Dermis microvascular lymphatic vessel endothelial cell (primary cell): ENCODE measurements at places on chromosomes 3 and 15. TPM values are rescaled to one million over a fixed set of nuclear protein-coding genes. Genes with fewer than 3 reads are reported as not detected.

DNA sequence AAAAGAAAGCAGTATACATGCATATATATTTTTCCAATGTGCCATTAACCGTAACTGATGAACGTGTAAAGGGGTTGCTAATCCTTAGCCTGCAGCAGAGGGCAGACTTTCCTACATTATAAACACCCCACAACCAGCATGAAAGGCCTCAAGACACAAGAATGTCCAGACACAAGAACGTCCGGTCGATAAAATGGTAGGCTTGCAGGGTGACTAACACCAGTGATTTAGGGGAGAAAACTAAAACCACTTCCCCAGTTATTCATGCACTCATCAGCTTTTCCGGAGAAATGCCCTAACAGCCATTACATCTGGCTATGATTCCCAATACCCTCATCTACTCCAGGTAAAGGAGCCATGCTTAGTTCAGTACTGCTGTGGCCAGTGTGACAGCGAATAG, 57.4 kb downstream of the LRTM1 start:
- no peak for DNase-seq

DNA sequence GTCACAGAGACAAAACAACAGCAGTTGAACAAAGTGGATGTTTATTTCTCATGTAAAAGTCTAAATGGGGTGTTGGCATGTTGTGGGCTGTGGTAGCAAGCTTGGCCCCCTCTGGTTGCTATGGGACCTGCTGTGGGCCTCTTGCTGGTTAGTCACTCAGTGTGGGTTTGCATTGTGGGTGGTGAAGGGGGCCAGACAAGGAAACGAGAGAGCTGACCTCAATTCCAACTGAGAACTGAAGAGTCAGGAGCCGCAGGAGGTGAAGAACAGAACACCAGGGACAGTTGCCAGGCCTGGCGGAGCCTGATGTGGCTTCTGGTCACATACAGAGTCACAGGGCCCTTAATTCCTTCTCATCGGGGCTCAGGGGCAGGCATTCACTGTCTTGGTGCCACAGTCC, 1.9 kb upstream of the ADPGK start:
- no peak for DNase-seq

DNA sequence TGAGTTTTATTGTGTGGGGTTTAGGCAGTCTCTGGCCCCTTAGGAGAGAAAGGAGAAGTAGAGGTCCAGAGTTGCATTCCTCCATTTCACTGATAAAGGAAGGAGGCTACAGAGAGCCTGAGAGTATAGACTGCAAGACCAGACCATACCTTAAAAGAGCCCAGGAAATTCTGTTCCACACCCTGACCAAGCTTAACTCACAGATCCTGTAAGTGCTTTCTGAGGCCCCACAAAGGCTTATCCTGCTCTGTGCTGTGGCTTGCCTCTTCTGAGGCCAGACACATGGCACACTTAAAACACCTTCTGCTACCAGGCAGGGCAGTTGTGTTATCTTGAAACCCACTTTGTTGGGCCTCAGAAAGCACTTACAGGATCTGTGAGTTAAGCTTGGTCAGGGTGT, 39.2 kb upstream of the LEKR1 start:
- DNase-seq: no peak

- peak; percentile 38 for DNase-seq
These were observed 77.5 kb upstream of the FBN1 start for GRCh38 chr15:48722764-48723661.

Gene IL17RC
- total RNA-seq: 16.9 and 25.3 TPM in 2 replicates

Gene UROC1
- not detected in 2 replicates for total RNA-seq

DNA sequence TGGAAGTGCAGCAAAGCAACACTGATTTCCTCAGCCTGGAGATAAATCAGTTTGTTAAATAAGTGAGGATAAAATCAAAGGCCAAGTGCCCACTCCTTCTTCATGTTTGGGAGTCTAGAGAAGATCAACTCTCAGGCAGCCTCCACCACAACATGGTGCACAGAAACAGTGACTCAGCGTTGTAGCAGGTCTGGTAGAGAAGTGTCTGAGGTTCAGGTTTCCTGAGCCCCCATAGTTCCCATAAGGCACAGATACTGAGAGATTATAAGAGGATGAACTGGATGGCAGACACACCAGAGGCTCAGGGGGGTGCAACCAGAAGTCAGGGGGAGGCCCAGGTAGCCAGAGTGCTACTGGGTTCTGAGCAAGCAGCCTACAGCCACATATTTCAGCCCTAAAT, 166.7 kb downstream of the FRMD5 start:
- DNase-seq: no peak

GRCh38 chr3:187504435-187504834, 136.2 kb downstream of the RTP4 start:
- DNase-seq: no peak

- no peak for DNase-seq
These were observed 3.1 kb downstream of the ACAA1 start for GRCh38 chr3:38133557-38134405.

- DNase-seq: no peak
These were observed 689.0 kb downstream of the NTRK3 start for GRCh38 chr15:87567406-87568030.

Gene CD96
- not detected in 2 replicates for total RNA-seq

DNA sequence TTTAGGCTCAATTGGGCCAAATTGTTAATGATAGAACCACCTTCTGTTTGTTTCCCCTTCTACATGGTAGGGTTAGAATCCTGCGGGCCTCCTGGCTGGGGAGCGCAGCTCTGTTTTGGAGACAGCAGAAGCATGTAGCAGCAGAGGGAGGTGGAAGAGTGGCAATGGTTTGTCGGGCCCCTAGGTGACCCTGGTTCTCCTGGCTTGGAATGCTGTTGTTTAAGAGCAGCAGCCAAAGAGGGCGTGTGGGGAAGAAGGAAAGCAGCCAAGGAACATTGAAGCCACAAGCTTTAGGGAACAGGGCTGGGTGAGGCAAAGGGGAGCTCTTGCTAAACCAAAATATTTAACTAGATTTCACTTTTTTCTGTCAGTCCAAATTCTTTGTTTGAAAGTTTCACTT, 213.7 kb upstream of the NR2E3 start:
- DNase-seq: no peak

Gene RYR3
- total RNA-seq: not detected in 2 replicates

GRCh38 chr15:41574158-41574557, 15.1 kb downstream of the TYRO3 start:
- DNase-seq: no peak

Gene PGBD4
- total RNA-seq: 0.64 and 1.1 TPM in 2 replicates

Gene TMED3
- total RNA-seq: 173 and 221 TPM in 2 replicates

GRCh38 chr3:196661400-196661799, 21.9 kb downstream of the NRROS start:
- no peak for DNase-seq

DNA sequence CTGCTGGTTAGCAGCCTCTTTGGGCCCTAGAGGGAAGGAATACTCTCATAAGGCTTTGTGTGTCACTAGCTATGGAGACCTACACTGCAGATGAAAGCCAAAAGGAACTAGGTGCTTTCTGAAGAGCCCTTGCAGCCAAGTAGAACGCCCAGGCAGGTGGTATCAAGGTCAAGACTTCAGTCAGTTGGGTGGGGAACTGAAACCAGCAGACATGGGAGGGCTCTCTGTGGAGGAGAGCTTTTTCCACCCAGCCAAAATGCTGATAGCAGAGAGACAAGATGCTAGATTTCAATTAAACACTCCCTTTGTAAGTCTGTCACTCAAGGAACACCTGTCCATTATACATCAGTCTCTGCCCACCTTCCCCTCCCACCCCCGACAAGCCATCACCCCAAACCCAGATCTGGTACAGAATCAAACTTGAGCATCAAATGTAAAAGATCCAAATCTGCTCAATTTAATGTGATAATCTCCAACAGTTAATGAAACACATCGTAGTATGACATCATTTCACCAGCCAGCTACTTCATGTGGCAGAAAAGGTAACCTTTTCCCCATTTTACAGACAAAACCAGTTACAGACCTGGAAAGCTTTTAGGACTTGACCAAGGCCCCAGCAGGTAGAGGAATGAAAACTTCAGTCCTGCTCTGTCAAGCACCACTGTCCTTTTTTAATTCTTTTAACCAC, 14.6 kb downstream of the MRPS25 start:
- DNase-seq: no peak

GRCh38 chr3:120203016-120203415, 82.0 kb downstream of the GPR156 start:
- peak; percentile 36 for DNase-seq

GRCh38 chr15:84725001-84725491, 9.1 kb upstream of the SEC11A start:
- no peak for DNase-seq

- no peak for DNase-seq
These were observed 8.1 kb downstream of the NKTR start for GRCh38 chr3:42608581-42608980.

GRCh38 chr15:72967397-72967796, 84.9 kb upstream of the NEO1 start:
- DNase-seq: no peak

DNA sequence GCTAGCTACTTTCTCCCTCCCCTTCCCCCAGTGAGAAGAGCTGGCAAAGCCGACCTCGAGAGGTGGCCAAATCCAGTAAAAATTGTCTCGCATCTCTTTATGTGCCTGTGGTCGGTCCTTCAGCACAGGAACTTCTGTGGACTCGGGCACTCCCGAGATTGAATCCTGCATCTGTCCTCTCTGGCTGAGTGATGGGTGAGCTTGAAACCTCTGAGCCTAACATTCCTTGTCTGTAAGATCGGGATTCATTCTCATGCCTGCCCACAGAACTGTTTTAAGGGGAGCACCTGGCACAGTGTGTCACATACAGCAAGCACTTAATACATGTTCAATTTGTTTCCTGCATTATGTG, 11.3 kb downstream of the CX3CR1 start:
- DNase-seq: no peak

Gene ECE2
- total RNA-seq: not detected in 2 replicates

Gene CMTM6
- total RNA-seq: 98.6 and 104 TPM in 2 replicates

DNA sequence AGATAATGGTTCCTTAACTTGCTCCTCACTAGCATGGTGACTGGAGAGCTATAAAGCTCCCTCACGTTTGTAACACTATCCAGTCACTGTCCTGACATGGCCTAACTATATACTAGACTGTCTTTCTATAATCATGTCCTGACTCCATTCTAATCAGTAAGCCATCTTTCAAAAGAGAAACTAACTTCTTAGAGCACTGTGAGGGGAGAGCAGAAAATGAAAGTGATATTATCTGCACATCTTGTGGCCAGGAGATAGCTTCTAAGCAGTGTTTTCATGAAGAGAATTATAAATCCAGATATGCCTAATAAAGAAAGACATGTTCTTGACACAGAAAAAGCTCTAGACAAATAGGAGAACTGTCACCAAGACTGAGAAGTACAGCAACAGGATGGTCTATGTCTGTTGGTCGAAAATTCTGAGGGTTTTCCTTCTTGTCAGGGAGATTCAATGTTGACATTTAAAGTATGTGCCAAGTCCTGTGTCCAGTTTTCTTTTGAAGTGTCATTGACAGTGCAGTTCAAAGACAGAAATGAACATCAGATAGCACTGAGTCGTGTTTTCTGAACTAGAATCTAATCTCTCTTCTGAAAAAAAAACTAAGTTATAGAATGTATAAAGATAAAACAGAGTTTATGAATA, 230.6 kb upstream of the PEX5L start:
- DNase-seq: no peak

DNA sequence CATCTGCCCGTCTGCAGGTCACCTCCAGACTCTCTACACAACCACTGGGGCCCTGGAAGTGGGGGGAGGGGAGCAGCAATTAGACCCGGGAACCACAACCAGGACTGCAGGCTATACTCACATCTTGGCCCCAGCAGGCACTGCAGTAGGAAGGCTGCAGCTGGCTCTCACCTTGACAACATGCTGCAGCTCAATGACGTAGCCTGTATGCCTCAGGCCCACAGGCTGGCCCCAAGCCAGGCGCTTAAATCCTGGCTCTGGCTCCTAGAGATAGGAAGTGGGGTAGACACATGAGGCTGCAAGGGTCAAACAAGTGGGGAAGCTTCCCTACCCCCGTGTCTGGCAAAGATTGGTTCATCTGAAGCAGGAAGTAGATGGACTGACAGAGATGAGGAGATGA, 4.6 kb upstream of the QRICH1 start:
- DNase-seq: no peak

Gene GNAT1
- total RNA-seq: under 0.01 TPM in 1 of 2 replicates, not detected in the other

DNA sequence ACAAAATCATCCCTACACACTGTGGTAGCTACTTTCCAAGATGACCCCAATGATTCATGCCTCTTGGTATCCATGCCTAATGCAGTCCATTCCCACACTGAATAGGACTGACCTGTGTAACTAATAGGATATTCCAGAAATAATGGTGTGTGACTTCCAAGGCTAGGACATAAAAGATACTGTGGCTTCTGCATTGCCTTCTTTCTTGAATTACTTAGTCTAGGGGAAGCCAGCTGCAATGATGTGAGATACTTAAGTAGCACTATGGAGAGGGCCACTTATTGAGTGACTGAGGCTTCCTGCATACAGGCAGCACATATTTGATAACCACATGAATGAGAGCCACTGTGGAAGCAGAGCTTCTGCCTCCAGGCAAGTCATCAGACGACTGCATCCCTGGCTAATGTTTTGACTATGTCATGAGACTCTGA, 50.1 kb downstream of the NR1I2 start:
- no peak for DNase-seq

- no peak for DNase-seq
These were observed 64.0 kb downstream of the KAT2B start for GRCh38 chr3:20104167-20104661.

Gene AADACL2
- total RNA-seq: not detected in 2 replicates

DNA sequence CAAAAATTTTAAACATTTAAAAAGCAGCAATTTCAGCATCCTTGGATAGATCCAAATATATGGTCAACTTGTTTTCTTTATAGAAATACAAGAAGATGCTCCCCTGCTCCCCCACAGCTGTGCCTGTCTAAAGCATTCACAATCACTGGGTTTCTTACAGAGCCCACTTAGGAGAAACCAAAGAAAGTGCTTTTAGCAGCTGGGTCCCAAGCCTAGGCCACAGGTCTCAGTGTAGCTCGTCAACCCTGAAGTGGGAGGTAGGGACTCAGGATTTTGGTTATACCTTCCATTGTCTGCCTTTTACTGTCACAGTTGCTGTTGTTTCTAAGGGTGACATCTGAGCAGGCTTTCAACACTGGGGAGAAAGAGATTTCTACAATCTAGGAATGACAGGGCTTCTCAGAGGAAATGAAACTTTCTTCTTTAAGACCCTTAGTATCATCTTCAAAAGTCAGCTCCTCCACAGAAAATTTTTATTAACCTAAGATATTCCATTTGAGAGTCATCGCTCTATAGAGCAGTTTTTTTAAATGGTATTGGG, 199.3 kb upstream of the CMC1 start:
- no peak for DNase-seq

DNA sequence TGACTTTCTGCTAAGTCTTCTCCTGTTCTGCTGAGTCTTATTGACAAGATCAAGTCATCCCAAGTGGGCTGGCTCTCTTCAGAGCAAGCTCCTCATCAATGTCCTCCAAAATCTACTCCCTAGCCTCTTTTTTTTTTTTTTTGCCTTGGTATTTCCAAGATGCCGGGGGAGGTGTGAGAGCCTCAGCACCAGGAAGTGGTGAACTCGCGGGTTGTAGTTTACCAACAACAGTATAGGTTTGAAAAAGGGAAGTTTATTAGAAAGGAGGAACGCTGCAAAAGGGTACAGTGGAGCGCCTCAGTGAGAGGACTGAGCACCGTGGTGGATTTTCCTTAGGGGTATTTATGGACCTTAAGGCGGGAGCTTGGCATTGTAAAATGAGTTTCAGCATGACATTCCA, 94.3 kb upstream of the SGO1 start:
- DNase-seq: no peak
